ENCODE measurements at places on chromosomes 13 and 19.
A peak's percentile ranks its signal among the peaks of the same experiment; 100 is the strongest.

- no peak for DNase-seq
These were observed 77.9 kb downstream of the PTPRS start for GRCh38 chr19:5262721-5263120.

DNA sequence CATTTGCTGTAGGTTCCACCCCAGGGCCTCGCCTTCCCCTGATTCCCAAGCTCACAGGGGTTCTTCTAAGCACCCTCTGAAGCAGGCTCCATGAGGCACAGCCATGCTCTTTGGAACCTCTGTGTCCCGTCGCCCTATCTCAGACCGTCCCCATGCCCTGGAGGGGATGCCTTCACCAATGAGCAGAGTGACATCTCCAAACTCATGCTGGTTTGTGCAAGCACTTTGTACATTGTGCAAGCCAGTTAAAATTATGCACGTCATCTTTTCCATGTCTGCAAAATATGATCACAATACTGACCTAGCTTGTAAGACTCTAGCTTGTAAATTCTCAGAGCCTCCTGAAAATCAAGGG is 46.5 kb upstream of the RAP2A start:
- DNase-seq = no peak

DNA sequence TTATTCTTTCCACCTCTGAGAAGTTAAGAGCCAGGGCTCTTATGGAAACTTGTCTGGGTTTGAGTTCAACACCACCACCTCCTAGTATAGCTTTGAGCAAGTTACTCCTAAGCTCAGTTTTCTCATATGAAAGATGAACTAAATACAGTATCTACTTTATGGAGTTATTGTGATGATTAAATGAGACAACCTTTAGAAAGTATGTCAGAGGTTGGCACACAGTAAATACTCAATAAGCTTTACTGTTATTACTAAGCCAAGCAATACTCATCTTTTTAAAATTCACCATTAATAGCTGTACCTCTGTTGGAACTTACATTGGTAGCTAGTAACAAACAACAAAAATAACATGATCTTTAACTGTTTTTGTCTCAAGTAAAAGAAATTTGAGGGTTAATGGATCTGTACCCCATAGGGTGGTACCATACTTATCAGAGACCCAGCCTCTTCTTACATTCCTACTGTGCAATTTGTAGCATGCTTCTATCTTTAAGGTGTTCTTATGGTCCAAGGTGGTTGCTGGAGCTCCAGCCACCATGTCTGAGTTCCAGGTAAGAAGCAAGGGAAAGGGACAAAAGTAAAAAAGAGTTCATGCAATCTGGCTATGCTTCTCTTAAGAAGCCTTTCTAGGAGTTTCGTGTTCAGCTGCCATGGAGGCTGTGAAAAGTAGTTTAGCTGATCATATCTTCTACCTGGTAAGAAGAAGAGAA is 24.1 kb upstream of the NDFIP2 start:
- DNase-seq = no peak

- DNase-seq = peak; percentile 85
These were observed 990 bp upstream of the ZMYM2 start for GRCh38 chr13:19957320-19958154.

- peak; percentile 80 for DNase-seq
These were observed 9.5 kb downstream of the ADAMTSL5 start for GRCh38 chr19:1503089-1503924.

DNA sequence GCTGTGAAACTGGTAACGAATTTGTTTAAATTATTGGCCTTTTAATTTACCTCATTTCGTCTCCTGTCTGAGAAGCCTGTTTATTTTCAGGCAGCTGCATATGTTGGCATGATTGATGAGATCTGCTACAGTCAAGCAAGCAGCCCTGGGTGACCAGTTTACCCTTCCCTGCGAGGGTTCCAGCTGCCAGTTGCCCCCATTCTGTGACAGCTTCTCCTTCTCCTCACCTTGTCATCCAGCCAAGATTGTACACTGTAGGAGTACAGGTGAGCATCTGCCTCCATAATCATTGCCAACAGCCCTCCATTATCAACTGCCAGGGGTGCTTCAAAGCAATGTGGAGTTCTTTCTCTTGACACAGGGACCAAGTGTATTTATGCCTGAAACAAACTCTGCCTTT is 1979.9 kb upstream of the PRR20A start:
- no peak for DNase-seq

- DNase-seq = no peak
These were observed 36.9 kb downstream of the ELL start for GRCh38 chr19:18484992-18485391.

GRCh38 chr13:110017379-110017778 is 231.0 kb upstream of the IRS2 start:
- no peak for DNase-seq

- DNase-seq = no peak
These were observed 692.3 kb downstream of the SLITRK1 start for GRCh38 chr13:83190020-83190419.

DNA sequence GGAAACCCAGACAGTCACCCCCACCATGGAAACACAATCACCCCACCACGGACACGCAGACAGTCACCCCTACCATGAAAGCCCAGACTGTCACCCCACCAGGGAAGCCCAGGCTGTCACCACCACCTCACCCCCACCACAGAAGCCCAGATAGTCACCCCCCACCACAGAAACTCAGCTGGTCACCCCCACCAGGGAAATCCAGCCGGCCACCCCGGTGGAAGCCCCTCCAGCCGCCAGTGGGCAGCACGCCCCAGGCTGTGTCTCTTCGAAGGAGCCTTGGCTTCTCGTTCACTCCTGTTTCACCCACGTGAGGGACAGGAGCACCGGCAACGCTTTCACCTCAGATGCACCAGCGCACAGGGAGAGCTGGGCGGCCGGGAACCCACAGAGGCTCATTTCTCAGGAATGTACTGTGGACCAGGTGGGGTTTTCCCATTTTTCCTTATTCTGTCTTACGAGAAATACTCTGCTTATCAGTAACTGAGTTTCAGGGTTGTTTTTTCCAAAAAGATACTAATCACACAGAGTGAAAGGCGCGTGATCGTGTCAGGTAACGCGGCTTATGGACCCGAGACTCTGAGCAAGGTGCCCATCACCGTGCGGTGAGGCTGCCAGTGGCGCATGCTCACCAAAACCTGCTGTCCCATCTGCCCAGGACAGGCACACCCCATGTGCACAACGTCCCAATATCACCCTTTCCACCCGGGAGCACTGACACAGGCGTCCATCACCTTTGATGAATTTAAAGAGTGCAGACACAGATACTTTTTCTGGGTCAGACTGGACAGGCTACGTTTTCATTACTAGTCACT is 28.0 kb downstream of the CARS2 start:
- no peak for DNase-seq
